Activated T-helper 1 cell treated with anti-CD3 and anti-CD28 coated beads, Interleukin-2, amount 50 U/mL, for 16 hours (primary cell): ENCODE measurements at places on chromosomes 5 and 9.

GRCh38 chr9:121252104-121252851 lies 15.7 kb upstream of the GSN start:
- DNase-seq: no peak

DNA sequence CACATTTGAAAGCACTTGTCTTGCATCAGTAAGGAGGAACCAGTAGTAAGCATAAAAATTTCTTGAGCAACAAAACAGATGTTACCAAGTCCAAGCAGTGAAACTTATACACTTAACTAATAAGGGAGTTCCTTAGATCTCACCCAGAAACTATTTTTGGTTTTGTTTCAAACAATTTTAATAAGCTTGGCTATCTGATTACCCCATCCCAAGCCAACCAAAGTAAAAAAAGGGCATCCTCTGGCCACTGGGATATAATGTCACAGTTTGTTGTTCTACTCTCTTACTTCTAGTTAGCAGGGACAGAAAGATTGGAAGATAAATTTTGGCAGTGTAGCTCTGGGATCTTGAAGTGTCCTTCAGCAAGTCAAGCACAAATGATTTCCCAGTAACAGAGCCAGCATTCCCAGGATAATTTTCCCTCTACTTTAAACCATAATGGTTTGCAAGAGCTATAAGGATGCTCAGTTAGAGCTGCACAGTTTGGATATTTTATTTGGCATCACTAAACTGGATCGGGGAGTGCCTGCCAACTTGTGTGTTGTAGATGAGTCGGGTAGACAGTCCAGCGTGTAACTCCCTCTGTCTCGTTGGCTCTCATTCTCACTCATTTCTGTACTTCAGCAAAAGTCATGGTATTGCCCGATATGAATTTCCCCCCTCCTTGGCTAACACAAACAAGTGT lies 161.9 kb upstream of the HMHB1 start:
- no peak for DNase-seq

- no peak for DNase-seq
Observed at GRCh38 chr9:75672478-75672877, 218.0 kb upstream of the PCSK5 start.

DNA sequence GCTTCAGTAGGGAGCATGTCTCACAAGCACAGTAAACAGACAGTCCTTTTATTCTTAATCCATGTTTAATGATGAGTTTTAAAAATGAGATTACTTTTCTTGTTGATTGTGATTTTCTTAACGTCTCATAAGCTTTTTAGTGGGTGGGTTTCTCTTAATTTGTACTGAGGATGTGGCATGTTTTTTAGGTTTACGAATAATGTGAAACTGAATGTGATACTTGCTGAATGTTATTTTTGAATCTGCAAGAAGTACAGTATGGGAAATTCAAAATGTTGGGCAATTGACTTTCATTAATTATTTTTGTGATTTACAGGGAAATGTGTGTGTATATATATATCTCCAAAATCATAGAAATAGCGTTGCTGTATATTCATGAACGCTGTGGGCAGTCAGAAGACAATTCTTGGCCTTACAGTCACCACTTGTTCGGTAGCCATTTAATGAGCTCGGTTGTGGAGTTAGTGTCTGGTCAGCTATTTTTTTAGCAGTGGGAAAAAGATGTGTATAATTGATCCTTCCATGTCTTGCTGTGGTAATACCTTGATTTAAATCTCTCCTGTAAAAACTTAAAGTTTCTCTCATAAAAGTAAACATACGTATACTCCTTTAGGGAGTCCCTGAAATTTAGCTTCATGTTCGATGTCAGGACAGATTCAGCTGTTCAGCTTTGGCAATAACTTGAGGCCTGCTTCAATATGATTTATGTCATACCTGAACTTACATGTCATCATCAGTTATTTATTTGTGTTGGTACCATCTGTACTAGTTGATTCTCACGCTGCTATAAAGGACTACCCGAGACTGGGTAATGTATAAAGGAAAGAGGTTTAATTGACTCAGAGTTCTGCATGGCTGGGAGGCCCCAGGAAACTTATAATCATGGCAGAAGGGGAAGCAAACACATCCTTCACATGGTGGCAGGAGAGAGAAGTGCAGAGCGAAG lies 15.0 kb downstream of the ICE1 start:
- no peak for DNase-seq

DNA sequence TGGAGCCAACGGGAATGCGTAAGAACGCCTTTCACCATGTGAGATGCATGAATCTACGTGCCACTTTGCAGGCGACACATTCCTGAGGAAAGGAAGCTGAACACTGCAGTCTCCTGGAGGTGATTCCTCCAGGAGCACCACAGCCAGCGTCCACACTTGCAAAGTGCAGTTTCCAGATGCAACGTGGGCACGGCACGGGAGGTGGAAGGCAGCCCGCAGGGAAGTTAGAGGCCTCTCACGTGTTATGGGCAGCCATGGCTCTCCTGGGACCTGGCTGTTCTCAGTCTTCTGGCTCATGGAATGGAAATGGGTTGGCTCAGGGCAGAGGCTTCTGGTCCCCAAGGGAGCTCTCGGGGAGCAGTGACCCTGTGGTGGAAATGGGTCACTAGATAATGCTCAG lies 381.0 kb upstream of the IRX4 start:
- DNase-seq: no peak

- no peak for DNase-seq
Observed at GRCh38 chr5:64615895-64616294, 74.4 kb upstream of the SHISAL2B start.

DNA sequence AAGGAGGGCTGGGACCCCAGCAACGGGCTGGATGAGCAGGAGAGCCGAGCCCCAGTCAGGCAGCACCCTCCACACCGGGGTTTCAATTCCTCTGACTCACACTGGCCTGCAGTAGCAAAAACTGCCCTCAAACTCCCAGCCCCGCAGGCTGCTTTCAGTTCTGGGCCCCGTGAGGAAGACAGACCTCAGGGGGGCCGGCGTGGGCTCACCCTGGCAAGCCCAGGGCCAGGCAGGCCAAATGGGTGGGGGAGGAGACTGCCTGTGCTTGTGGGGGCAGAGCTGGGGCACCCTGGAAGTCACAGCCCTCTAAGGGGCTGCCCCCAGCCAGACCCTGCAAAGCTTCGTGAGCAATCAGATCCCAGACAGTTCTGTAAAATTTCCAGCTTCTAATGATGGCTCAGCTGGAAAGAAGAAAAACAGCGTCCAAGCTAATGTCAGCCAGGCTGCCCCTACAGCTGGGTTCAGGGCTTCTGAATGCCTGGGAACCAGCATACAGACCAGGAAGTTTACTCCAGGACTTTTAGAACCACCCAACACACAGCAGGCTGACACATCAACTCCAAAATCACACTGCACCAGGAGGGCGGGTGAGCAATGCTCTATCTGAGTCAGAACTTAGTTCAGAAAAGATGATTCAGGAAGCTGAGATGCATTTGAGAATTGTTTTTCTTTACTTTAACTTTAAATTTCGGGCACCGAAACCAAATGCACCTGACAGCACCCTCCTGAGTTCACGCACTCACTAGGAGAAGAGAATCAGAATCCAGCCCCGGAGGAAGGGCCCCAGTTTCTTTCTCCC lies 34.7 kb downstream of the LPCAT1 start:
- no peak for DNase-seq

GRCh38 chr9:132008855-132009812 lies 70.5 kb downstream of the MED27 start:
- no peak for DNase-seq

- peak; percentile 56 for DNase-seq
Observed at GRCh38 chr9:127199001-127199791, 65.4 kb upstream of the GARNL3 start.

DNA sequence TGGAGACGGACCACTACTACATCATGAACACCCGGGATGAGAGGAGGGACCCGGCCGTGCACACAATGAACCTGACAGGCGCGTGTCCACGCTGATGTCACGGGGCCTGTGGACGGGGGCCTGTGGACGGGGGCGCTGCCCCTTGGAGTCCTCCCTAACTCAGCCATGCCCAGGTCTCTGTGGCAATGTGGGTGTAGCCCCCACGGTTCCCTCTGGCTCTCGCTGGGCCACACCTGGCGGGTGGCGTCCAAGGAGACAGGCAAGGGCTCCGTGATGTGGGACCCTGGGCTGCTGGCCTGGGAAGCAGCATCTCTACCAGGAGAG lies 22.1 kb downstream of the PAEP start:
- no peak for DNase-seq

DNA sequence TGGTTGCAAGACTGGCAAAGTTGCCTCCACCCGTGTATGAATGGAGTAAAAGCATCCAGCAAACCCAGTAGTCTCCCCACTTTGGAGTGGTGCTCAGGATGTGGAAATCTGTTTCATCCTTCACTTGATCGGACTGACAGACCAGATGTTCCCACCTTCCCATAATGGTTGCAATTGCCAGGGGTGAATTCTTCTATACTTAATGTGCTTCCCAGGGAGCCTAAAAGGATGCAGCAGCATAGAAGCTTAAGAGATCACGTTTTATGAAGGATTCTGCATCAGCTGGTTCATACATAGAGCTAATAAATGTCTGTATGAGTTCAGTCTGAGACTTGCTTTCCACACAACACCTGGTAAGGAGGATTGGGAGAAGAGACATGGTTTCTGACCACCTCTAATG lies 198.8 kb upstream of the S1PR3 start:
- no peak for DNase-seq

DNA sequence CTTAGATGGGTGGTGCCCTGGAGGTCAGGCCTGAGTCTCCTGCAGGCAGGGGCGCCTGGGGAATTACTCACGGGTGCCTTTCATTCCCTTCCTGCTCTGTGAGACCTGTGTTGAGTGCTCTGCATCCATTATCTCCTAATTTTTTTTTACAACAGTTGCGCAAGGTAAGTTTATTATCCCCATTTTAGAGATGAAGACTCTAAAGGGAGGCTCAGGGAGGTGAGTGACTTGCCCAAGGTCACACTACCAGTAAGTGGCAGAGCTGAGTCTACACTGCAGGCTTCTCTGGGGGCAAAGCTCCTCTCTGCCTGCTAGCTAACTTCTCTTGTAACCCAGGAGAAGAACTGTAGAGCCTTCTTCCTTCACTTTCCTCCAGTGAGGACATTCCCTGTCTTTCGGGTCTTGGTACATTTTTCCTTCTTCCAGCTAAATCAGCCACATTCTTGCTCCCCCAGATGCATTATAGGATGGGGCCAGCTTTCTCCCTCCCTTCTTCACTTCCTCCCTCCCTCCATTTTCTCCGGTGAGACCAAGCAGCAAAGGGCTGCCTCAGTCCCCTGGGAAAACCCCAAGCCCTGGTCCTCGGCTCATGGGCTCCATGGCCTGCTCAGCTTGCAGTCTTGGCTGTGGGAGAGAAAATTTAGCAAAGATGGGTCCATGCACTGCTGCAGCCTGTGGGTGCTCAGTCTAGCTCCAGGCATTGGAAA lies 1.8 kb downstream of the PRR7 start:
- DNase-seq: no peak

- DNase-seq: no peak
Observed at GRCh38 chr5:115372146-115372545, 75.7 kb upstream of the CCDC112 start.

DNA sequence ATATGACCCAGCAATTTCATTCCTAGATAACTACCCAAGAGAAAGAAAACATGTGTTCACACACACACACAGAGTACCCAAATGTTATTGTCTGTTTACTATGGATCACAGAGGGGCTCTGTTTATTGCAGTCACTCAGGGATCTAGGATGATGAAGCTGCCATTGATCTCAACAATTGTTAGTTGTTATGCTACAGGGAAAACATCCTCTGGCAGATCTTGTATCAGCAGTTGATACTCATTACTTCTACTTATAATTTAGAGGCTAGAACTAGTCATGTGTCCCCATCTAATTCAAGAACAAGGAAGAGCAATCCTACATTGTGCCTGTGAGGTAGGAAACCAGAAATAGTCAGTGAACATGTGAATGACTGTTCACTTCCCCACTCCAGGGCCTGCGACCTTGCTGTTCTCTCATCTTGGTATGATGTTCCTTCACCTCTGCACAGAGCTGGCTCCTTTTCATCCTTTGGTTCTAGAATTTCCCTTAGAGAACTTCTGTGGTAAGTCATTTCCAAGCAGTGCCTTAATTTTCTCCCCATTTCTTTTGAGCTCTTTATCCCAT lies 30.3 kb downstream of the NMUR2 start:
- DNase-seq: no peak

- no peak for DNase-seq
Observed at GRCh38 chr5:112124788-112125187, 294.3 kb downstream of the EPB41L4A start.

- DNase-seq: no peak
Observed at GRCh38 chr5:159511570-159511969, 181.3 kb upstream of the IL12B start.

GRCh38 chr9:135304886-135305285 lies 174.7 kb upstream of the PPP1R26 start:
- no peak for DNase-seq

GRCh38 chr5:76791461-76791860 lies 27.4 kb upstream of the F2RL1 start:
- DNase-seq: no peak

DNA sequence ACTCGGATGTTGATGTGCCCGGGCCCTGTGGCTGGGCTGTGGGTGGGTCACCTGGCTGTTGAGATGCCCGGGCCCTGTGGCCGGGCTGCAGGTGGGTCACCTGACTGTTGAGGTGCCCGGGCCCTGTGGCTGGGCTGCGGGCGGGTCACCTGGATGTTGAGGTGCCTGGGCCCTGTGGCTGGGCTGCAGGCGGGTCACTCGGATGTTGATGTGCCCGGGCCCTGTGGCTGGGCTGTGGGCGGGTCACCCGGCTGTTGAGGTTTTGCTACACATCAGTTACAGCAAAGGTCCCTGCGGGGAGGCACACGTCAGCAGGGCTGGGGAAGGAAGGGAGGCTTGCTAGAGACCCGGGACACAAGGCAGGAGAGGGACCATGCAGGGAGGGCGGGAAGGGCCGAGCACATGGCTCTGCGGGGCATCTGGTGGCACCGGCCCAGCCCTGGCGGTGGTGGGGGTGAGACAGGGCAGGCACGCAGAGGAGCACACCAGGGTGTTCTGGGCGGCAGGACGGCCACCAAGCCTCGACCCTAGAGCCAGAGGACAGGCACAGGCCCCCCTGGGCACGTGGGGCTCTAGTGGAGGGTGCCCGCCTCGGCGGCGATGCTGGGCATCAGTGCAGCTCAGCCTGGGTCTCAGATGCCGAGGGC lies 35.4 kb downstream of the PNPLA7 start:
- DNase-seq: no peak

- no peak for DNase-seq
Observed at GRCh38 chr5:130017173-130017572, 112.9 kb downstream of the CHSY3 start.

DNA sequence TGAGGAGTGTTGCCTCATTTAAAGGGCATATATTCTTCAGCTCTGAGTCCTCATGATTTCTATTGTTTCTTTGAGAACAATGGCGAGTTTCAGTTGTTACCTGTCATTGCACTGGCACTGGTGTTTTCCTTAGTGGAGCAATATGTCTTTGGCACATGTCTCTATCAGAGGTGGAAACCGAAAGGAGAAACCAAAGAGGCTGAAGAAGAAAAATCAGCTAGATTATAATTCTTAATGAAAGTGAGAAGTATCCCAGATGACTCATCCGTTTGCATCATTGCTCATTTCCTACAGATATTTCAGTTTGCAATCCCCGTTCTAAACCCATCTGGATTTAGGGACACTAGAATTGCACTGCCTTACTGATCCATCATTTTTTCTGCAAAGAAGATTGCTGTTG lies 324.6 kb downstream of the TMEM232 start:
- no peak for DNase-seq
